ENCODE measurements at places on chromosomes 16 and 17.

DNA sequence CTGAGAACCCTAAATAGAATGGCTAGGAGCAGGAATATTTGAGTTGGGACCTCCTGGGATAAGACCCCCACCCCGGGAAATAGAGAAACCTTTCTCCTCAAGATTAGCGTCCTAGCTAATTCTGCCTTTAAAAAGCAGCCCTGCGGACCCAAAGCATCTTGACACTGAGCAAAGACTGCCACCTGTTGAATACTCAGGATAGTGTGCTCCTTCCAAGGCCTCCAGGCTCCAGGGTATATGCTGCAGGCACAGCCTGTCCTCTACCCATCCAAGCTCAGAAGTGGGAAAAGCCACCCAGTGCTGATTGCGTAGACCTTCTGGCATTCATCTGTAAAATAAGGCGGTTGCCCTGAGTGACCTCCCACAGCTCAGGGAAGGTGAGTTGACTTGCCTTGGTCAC, 456.2 kb upstream of the DYNLRB2 start:
- no peak for DNase-seq

- no peak for DNase-seq
These were observed 48.6 kb downstream of the FTO start for GRCh38 chr16:53752560-53752959.

- no peak for DNase-seq
These were observed 112.2 kb downstream of the AATF start for GRCh38 chr17:37060928-37061327.

GRCh38 chr16:77652399-77652798, 69.9 kb upstream of the NUDT7 start:
- DNase-seq, result no peak

DNA sequence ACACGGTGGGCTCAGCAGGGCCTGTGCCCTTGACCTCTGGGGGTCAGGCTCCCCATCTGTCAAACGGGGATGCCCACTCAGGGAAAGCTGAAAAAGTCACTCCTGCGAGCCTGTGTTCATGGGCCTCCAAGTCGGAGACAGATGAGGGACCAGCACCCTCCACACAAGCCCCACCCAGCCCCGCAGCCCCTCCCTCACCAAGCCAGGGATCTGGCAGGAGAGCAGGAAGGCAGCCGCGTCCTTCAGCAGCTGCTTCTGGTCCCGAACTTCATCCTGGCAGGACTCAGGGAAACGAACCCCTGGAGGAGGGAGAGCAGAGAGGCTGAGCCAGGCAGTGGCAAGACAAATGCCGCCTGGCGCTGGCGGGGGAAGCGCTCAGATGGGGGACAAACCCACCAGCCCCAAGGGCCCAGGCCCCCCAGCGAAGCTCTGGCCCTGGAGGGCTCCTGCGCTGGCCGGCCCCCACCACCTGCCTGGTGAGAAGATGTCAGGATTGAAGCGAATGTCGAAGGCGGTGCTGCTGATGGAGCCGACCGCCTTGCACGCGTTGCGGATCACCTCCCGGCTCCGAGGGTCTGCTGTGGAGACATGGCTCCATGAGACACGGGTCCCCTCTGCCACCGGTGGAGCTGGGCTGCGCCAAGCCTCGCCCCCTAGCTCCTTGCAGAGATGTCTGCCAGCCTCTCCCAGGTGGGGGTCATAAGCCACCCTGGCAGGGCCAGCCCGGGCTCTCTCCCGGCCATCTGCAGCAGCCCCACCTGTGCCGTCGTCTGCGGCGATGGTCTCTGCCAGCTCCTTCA, 15.4 kb downstream of the CLUH start:
- no peak for DNase-seq

- DNase-seq, result no peak
These were observed 205.8 kb downstream of the PRKCA start for GRCh38 chr17:66507982-66508760.

DNA sequence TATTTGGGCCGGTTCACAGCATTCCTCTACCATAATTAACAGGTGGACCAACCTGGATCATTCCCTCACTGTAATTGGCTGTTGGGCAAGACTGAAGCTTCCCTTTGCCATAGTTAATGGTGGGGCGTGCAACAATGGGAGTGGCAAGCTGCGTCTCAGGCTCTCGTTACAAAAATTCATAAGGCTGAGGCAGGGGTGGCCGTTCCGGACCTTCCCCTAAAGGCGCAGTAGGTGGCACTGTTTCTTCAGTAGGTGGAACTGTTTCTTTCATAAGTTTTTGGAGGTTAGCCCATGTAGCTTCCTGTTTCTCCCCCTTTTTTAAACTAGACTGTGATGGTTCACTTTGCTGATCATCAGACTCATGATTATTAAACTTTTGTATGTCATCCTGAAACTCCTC, 17.0 kb upstream of the TMC5 start:
- DNase-seq, result no peak

GRCh38 chr16:88835383-88835782, 21.4 kb downstream of the GALNS start:
- DNase-seq, result no peak

DNA sequence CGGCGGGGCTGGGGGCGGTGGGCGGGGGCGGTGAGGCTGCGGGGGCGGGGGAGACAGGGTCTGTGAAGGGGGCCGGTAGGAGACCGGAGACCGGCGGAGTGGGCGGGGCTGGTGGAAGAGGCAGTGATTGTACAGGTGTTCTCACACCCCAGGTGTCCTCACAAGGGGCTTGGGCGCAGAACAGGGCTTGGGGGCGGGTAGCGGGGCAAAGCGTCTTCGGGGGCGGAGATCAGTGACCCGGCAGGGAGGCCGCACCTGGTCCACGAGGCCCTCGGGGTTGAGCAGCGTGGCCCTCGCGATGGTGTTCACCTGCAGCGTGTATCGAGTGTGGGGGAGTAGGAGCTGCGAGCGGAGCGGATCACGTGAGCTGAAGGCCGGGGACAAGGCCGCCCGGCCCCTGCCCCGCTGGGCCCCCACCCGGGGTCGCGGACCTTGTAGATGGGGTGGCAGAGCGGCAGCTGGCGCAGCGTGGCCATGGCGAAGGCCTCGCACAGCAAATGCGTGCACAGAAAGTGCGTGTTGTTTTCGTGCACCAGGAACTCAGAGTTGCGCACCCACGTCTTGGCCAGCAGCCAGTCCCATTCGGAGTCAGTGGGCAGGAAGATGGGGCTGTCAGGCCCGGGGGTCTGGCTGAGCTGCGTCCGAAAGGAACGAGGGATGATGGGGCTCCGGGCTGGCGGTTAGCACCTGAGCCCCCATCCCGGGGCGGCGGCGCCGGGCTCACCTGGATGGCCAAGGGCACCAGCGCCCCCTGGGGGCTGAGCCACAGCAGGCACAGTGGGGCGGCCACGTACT, 8.5 kb downstream of the ALOXE3 start:
- DNase-seq, result peak; percentile 64
